Testis (tissue), 5 donors: ENCODE measurements at places on chromosomes 16 and 17. TPM values are rescaled to one million over a fixed set of nuclear protein-coding genes. Genes with fewer than 3 reads are reported as not detected.

The CHD9 gene
- 10.4 TPM for polyA plus RNA-seq

- no peak for DNase-seq
Measured at GRCh38 chr16:27598220-27598619, 48.3 kb downstream of the KATNIP start.

The GRAPL gene
- polyA plus RNA-seq = 9.5 TPM

The CDYL2 gene
- polyA plus RNA-seq = 31.2 TPM

The MPO gene
- 0.87 TPM for polyA plus RNA-seq

- no peak for DNase-seq
Measured at GRCh38 chr17:737561-738113, 5.2 kb downstream of the TLCD3A start.

GRCh38 chr17:7435676-7436555 is 681 bp downstream of the TMEM102 start:
- no peak for DNase-seq

DNA sequence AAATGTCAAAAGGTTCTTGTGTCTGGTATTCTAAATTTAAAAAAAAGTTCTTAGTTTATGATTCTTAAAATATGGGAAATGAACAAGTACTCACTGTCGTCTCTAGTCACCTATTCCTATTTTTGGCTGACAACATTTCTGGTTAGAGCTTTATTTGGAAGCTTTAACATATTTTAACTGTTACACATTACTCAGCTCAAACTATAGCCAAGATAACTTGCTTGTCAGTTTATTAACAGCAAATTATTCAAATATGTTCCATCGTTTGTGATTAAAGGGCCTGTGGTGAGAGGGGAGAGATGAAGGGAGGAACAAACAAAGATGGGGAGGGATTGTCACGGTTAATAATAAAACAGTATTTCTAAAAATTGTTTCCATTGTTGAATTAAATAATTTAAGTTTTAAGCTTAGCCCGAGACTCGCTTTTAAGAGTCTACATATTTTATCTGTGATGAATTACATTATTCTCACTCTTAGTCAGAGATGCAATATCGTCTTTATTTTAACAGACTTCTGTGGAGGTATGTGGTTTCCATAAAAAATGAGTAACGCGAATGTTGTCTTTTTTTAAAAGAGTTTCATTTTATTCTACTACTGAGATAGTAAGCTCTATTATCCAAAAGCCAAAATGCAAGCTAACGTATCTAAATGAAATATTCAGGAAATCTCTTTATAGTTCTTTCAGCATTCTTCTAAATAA is 321.9 kb upstream of the PMFBP1 start:
- DNase-seq = no peak

DNA sequence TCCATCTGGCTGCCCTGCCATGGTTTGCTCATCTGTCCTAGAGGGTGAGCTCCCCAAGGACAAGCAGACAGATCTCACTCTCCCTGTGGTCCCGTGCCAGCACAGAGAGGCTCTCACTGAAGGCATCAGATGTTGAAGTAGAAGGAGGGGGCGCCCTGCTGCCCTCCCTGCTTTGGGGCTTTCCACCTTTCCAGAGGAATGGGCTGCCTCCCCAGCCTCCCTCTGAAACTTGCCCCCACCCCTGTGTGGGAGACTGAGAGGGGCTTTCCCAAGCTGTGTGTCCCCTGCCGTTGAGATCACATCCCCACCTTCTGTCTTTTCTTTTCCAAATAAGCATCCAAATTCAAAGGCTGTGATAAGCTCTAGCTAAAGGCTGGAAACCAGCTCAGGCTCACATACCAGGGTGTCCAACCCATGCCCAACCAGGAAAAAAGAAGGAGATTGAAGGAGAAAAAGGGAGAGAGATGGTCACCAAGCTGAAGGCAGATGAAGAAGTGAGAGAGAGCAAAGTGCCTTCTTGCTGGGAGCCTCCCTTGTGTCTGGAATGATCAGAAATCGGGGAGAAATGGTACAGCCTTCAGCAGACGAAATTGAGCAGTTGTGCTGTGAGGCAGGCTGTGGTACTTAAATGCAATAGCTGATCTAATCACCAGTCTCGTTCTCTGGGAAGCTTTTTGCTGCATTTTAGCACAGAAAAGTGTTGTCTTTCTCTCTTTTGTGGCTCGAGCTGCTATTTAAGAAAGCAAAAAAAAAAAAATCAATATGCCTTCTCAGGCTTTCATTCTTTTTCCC is 145.9 kb upstream of the LHX1 start:
- no peak for DNase-seq

- no peak for DNase-seq
Measured at GRCh38 chr16:82185012-82185411, 15.0 kb upstream of the MPHOSPH6 start.

The ZNRF1 gene
- polyA plus RNA-seq = 51.8 TPM

DNA sequence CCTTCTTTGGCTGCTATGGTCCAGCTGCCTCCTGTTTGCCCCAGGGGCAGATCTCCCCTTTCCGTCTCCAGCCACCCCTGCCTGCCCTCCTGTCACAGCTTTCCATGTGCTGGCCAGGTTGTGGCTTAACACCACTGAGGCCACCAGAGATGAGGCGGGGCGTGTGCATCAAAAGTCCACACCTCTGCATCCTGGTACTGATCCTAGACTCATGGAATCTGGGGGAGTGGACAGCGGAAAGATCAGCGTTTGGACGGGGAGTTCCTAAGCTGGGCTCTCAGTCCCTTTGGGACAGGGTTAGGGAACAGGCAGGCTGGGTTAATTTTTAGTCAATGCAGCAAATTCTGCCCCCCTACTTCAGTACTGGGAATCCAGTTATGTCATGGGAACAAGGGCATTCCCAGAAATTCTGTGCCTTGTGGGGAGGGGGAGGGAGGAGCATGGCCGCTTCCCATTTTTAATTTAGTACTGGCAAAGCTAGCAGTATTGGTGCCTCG is 3.9 kb downstream of the IGFBP4 start:
- no peak for DNase-seq

DNA sequence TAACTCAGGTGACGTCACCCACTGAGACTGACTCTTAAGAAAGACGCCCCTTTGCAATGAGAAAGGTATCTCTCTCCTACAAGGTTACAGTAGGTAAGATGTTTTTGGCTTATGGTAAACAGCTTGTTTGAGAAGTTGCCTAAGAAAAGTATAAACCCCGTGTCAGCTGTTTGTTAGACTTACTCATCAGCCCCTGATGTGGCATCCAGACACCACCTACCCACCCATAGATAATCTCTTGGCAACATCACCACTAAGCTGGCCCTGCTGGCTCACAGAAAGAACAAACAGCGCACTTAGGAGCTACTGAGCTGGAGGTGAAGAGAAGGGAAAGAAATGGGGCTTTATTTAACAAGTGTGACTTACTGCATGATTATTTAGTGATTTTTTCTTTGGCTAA is 121.0 kb downstream of the PARN start:
- DNase-seq = no peak

The ACSM2A gene
- 0.28 TPM for polyA plus RNA-seq

DNA sequence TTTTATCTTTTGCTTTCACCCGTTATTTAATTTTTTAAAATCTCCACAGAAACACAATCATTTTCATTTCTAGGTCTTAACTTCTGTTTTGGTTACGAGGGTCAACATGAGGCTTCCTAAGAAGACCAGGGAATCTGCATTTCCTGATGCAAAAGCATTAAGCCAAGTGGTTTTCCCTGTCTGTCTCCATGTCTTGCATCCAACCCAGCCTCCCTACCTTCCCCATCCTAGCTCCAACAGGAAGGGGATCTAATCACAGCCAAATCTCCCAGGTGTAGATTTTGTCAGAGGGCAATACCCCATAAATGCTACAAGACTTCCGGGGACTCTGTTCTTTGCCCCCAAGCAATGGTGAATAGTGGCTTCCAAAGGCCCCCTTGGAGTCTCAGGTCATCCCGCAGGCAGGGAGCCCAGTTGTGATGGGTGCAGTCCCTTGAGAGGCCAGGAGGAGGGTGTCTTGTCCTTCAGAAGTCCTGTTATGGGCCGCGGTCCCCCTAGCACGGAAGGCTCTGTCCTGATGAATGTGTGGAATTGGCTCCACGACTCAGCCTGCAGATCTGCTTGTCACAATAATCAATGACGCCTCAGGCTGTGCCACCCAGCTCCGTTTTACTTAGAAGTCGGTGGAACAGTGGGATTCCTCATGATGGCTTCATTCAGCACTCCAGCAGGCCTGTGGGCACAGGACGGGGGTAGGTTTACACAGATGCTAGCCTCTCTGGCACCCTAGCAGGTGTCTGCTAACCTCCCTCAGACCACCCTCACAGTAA is 141.1 kb downstream of the RGS9 start:
- peak; percentile 62 for DNase-seq

The RAC3 gene
- polyA plus RNA-seq = 42.3 TPM

The ZNF423 gene
- polyA plus RNA-seq = 8.9 TPM

The TSPOAP1 gene
- 8.2 TPM for polyA plus RNA-seq

The IKZF3 gene
- 3.4 TPM for polyA plus RNA-seq

DNA sequence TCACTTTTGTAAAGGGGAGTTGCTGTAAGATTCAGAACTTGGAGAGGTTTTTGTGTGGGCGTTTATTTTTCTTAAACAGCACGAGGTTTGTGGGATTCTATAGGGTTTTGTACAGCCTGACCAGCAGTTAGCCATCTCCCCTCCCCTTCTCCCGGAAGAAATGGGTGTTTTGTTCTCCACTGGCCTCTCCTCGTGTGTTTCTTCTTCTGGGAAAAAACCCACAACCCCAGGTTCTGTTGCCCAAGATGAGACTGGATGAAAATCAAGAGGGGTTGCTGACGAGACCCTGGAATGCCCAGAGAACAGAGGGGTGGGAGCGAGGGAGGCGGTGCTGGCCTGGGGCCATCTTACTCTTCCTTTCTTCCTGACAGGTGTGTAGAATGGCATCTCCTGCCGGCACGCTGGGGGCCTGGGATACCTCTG is 186.1 kb downstream of the MSI2 start:
- no peak for DNase-seq

The RSL1D1 gene
- 101 TPM for polyA plus RNA-seq

The PYY gene
- polyA plus RNA-seq = 1.5 TPM

DNA sequence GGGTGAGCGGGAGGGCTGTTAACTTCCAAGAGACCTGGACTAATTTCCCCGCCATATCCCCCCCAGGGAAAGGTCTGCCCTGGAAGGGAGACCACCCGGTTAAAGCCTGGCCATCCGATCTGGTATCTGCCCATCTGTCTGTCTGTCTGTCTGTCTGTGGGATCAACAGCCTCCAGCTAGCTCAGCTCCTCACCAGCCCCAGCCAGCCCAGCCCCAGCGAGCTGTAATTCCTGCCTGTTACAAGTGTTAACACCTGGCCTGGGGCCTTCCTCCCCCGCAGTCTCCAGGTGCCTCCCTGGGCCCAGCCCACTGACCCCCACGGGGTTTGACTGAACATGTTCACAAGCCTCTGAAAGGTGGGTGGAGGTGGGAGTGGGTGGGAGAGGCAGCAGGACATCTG is 4.0 kb downstream of the WNT3 start:
- no peak for DNase-seq

The KLHDC4 gene
- 60.6 TPM for polyA plus RNA-seq

DNA sequence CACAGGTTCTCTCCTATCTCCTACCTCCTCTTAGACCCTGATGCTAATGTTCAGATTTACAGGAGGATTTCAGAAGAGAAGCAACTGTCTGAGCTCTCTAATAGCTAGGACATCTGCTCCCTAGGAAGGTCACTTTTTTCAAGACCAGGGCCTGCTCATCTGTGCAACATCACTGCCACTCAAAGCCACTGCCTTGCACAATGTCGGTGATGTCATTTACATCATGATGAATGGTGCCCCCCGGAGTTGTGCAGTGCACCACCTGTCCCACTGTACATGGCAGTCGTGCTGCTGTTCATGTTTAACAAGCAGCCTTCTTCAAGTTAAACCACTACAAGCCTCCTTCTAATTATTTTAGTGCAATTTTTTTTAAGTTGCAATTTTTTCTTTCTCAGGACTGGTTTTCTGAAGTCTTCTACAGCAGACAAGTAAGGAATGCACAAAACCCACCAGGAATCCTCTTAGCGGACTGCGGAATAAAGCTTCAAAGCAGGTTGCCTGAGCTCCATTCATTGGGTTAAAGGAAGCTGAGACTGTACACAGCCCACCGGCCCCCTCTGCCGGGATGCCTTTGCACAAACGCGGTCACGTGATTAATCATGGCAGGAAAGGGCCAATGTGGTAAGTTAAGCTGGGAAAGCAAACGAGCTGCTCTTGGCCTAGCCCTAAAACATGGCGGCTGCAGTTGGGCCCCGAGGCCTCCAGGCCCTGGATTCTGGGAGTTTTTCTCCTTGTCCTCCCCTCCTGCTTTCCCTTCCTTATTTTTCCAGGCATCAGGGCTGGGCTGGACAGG is 74.1 kb downstream of the MYH11 start:
- no peak for DNase-seq

The PRSS36 gene
- 5.4 TPM for polyA plus RNA-seq

DNA sequence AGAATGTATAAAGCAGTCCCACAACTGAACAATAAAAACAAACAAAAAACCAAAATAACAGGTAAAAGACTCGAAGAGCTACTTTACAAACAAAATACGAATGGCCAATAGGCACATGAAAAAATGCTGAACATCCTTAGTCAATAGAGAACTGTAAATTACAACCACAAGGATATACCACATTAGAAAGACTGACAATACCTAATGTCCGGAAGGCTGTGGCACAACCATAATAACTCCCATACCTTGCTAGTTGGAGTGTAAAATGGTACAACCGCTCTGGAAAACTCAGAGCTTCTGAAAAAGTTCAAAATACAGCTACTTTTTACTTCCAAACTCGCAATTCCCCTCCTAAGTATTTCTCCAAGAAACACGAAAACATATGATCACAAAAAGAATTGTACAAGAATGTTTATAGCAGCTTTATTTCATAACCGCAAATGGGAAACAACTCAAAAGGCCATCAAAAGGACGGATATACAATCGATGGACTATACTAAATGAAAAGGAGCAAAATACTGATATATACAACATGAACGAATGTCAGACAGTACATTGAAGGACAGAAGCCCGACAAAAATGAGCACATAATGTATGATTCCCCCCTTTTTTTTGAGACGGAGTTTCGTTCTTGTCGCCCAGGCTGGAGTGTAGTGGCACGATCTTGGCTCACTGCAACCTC is 2.3 kb downstream of the TP53 start:
- no peak for DNase-seq
